ENCODE measurements at places on chromosomes 1 and 21.

GRCh38 chr1:203711251-203712007 lies 53.6 kb upstream of the LAX1 start:
- no peak for DNase-seq

- no peak for DNase-seq
Observed at GRCh38 chr21:45255381-45256020, 32.2 kb downstream of the POFUT2 start.

GRCh38 chr1:1187938-1188337 lies 14.3 kb downstream of the TTLL10 start:
- no peak for DNase-seq

DNA sequence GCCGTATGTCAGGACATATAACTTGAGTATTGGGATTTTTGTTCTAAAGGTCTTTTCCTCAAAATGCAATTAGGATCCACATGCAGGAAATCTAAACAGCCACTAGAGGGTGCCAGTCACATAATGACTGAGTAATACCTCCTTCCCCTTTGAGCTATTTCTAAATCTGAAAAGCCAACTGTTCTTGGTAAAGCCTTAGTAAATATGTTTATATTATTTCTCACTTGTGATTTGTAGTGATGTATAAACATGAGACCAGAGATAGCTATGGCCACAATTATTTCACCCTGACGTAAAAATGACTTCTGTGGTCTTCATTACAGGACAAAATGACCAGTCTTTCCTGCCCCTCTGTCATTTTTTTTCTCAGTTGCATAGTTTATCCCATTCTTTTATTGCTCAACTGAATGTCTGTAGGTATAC lies 41.0 kb upstream of the DR1 start:
- no peak for DNase-seq

DNA sequence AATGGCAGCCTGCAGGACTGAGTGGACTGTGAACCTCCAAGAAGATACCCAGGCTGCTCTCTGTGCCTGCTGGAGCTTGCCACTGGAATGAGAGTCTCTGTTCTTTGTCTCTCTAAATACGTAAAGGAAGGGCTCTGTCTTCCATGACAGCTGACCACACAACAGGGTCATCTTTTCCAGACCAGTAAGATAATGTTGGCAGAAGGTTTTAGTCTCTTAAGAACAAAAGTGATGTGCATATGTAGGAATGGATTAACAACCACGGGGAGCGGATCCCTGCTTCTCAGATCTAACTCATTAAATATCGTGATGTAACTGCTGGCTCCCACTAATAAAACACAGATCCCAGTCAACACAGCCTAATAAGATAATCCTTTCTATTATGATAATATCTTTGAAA lies 67.5 kb downstream of the MAP10 start:
- no peak for DNase-seq

DNA sequence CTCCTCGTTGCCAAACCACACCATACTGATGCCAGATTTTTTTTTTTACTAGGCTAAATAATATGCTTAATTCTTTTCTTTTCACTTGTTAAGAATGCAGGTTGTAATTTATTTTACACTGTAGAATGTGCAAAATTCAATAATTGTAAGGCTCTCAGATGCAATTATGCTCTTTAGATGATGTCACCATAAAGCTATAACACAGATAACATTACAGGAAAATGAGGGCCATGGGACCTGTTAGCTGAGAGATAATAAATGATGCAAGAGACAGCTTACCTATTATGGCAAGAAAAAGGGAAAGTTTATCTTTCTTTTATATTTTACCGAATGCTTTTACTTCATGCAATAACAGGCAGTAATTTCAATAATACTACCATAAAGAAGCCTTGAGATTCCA lies 35.4 kb downstream of the CHRM3 start:
- DNase-seq, result no peak

DNA sequence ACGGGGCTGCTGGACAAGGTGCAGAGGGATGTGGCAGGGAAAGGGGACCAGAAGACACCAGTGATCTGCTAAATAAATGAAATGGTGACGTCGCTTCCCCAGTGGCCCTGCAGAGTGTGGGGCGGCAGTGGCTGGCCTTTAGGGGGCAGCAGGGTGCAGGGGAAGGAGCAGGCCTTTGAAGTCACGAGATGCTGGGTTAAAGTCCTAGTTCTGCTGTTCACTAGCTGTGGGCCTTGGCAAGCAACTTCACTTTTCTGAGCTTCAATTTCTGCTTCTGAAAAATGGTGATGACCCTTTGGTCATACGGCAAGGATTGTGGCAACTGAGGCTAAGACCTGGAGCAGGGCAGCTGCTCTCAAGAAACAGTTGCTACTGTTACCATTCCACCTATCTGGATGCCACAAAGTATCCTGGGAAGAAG lies 9.2 kb upstream of the GALE start:
- no peak for DNase-seq

GRCh38 chr1:147223740-147224615 lies 1.2 kb downstream of the FMO5 start:
- no peak for DNase-seq

DNA sequence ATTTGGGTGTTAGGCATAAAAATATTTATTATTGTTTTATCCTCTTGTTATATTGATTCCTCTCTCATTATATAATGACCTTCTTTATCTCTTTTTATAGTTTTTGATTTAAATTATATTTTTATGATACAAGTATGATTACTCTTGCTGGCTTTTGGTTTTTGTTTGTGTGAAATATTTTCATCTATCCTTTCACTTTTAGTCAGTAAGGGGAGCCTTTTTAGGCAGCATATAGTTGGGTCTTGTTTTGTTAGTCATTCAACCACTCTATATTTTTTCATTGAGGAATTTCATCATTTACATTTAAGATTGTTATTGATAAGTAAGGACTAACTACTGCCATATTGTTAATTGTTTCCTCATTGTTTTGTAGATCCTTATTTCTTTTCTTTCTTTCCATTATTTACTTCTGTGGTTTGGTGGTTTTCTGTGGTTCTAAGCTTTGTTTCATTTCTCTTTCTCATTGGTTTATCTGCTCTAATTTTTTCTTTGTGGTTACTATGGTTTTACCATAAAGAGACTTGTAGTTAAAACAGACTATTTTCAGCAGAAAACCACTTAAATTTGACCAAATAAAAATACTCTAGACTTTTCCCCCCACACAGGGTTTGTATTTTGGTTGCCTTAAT lies 593.1 kb downstream of the NUF2 start:
- no peak for DNase-seq

GRCh38 chr1:2151911-2152310 lies 42.7 kb downstream of the FAAP20 start:
- DNase-seq, result no peak

- DNase-seq, result no peak
Observed at GRCh38 chr1:151807131-151807530, 1.9 kb upstream of the LINGO4 start.

GRCh38 chr1:248739572-248740205 lies 15.9 kb downstream of the LYPD8 start:
- DNase-seq, result no peak

DNA sequence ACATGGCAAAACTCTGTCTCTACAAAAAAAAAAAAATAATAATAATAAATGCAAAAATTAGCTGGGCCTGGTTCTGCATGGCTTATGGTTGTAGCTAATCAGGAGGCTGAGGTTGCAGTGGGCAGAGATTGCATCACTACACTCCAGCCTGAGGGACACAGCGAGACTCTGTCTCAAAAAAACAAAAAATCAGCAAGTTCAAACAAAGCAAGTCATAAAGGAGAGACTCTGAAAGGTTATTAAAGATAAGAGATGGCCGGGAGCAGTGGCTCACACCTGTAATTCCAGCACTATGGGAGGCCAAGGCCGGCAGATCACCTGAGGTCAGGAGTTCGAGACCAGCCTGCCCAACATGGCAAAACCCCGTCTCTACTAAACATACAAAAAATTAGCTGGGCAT lies 28.8 kb downstream of the COP1 start:
- no peak for DNase-seq

DNA sequence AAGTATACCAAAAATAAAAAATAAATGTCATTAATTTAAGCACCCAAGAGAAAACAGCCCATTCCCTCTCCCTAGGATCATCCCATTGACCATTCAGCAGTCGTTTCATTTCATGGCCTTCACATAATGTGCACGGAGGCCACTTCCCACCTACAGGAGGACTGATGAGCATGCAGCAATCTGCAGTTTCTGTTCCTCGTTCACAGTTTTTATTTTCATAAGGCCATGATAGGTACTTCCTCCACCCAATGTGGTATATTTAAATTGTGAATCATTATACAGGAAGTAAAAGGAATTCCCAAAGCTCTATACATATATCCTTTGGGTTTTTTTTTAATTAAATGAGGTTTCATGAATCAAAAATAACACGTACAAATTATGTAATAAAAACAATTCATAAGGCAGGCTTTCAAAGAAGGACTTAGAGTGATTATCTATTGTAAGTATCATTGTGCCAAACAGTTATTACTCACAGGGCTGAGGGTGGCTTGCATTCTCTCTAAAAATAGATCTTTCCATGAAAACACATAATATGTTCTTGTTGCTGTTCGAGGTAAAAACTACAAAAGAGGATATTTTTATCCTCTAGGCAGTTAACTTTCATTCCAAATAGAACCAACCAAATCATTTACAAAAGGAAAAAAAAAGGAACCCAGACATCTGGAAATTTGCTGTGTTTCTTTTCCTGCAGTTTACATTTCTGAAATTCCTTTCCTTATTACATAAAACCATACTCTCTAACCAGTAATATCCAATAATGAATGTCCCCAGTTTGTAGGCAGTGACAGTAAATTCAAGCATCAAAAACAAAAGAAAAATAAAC lies 27.5 kb upstream of the SLC44A3 start:
- no peak for DNase-seq

DNA sequence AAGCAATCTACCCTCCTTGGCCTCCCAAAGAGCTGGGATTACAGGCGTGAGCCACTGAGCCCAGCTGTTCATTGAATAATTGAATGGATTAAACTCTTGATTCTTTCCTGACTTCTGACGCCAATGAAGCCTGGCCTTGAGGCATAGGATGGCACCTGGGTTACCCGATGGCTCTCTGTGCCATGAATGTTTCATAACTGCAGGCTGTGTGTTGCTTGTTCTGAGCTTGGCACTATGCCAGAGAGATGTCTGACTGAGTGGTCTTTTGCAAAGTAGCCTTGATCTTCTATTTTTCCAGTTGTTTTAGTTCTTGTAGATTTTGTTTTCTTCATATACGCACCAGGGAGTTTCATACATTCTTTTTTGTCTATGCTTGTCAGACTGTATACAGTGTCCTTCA lies 38.5 kb upstream of the AK4 start:
- no peak for DNase-seq

DNA sequence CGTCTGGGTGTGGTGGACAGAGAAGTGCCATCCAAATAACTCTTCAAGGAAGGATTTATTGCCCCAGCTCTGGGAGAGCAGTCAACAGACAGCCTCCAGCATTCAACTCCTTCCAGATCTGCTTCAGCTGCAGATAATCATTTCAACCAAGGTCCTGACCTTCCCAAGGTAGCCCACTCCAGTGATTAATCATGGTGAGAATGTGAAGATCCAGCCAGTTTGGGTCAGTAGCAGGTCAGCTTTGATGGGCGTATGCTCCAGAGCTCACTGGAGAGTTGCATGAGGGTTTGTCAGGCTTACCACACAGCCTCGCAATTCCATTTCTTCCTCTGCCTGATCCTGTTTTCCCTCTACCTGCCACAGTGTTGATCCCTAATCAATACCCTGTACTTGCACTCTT lies 214.5 kb upstream of the ZRANB2 start:
- DNase-seq, result no peak

- no peak for DNase-seq
Observed at GRCh38 chr21:38821959-38822682, 16.4 kb downstream of the ETS2 start.

DNA sequence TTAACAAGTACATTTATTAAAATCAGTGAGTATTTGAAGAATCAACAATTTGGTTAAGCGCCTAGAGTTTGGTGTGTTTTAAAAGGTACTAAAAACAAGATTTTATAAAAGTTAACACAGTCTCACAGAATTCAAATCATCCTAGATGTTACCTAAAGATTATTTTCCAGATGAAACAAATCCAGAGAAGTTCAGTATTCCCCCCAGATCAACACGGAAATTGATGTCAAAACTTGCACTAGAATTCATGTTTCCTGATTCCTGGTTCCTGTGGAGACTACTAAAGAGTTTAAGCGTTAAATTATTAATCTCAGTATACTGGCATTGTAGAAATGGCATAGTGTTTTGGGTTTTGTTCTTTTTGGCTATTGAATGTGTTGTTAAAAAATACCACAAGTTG lies 1.4 kb downstream of the PTBP2 start:
- no peak for DNase-seq

DNA sequence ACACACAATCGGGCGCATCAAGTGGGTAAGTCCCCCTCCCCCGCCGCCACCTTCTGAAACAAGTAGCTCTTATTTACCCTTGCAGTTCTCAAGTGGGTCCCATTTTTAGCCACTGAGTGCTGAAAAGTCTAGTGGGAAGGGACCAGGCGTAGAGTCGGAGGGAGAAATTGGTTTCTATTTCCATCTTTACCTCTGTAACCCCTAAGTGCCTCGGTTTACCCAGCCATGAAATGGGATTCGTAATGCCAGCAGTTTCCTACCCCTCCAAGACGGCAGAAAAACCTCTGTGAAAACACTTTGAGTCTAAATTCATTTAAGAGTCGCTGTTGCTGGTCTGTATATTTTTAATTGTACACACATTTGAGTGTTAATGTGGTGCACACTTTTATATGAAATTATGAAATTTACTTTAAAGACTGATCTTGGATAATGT lies 928 bp downstream of the TLCD4 start:
- DNase-seq, result no peak

DNA sequence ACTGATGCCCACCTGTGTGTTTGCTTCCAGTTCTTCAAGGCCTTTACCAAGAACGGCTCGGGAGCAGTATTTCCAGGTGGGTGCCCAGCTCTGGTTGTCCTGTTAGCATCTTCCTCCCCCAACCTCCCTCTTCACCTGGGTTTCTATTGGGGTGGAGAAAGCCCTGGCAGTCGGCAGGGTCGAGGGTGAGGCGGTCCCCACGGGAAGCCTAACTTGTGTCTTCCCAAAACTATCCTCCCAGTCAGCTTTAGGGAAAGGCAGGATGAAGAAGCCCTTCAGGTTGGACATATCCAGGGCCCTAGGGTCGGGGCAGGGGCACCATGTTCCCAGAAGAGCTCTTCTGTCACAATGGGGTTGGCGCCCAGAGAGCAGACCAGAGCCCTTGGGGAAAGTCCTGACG lies 20.6 kb downstream of the QSOX1 start:
- no peak for DNase-seq

DNA sequence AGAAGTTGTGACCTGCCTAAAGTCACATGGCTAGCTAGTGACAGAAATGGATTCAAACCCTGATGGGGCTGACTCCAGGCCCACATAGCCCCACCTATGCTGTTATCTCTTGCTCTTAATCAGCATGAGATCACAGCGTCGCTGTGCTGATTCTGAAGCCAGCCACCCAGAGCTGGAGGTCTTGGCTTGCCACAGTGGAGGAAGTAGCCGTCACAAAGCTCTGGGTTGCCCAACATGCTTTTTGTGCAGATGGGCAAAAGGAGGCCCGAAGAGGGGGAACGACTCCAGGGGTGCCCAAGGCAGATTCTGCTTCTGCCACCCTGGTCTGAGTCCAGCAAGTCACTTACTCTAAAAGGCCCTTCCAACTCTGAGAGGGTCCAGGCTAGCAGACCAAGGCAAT lies 14.7 kb upstream of the MFSD2A start:
- no peak for DNase-seq

GRCh38 chr1:113747376-113747775 lies 11.9 kb downstream of the PHTF1 start:
- DNase-seq, result no peak
